ENCODE measurements at places on chromosomes 13 and 19.

DNA sequence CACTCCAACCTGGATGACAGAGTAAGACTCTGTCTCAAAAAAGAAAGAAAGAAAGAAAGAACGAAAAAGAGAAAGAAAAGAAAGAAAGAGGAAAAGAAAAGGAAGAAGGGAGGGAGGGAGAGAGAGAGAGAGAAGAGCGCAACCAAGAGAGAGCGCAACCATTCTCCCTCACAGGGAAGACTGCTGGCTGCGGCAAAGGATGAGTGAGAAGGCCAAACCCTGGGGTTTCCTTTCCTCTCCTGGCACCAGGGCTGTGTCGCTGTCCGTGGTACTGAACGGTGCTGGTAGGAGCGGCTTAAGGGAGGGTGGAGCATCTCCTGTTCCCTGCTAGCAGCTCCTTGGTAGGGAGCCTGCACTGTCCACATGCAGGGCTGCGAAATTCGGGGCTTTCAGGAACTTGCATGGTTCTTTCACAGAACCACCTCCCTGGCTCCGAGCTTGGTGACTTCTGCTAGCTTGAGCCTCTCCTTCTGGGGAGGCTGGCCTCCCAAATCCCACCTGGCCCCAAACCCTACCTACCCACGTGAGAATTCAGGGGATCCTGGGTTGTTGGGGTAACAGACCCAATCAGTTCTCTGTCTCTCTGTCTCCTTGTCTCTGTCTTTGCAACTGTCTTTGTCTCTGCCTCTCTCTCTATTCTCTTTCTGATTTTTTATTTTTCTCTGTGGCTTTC is 51.1 kb upstream of the ZNRF4 start:
- DNase-seq, result peak; percentile 12

- DNase-seq, result no peak
Observed at GRCh38 chr13:40755082-40755700, 15.8 kb downstream of the MRPS31 start.

GRCh38 chr13:75202981-75203380 is 279.0 kb downstream of the TBC1D4 start:
- no peak for DNase-seq

DNA sequence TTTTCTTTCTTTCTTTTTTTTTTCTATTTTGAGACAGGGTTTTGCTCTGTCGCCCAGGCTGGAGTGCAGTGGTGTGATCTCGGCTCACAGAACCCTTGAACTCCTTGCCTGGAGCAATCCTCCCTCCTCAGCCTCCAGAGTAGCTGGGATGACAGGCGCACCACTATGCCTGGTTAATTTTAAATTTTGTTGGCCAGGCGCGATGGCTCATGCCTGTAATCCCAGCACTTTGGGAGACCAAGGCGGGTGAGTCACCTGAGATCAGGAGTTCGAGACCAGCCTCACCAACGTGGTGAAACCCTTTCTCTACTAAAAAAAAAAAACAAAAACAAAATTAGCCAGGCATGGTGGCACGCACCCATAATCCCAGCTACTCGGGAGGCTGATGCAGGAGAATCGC is 8.7 kb upstream of the SBNO2 start:
- DNase-seq, result no peak

DNA sequence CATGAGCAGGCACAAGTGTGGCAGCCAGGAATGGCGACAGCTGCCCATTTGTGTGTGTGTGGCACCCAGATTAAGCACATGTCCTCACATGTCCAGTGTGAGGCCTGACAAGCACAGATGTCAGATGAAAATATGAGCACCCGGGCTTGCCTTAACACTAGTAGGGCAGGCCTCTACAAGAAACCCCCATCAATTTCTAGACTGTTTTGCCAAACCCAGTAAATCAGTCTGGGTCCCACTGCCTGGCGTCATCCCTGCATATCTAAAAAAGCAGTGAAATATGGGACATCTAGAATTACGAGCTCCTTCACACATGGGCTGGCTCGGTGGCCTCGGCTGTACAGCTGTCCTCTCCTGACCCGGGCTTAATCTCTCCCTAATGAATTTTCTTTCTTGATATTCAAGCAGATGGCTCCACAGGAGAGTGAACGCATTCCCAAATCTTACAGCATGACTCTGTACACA is 432.7 kb downstream of the FOXO1 start:
- no peak for DNase-seq

DNA sequence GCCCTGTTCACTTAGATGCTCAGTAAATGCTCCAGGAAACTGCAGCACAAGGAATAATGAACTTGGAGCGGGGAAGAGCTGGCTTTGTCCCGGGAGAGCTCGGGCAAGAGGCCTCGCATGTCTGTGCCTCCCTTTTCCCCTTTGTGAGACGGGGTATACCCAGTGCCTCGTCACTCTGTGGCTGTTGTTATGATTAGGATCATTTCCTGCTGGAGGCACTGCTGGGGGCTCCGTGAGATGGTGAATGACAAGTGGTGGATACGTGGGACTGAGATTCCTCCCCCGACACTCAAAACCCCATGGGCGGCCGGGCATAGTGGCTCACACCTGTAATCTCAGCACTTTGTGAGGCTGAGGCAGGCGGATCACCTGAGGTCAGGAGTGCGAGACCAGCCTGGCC is 1.1 kb upstream of the PLVAP start:
- DNase-seq, result no peak

DNA sequence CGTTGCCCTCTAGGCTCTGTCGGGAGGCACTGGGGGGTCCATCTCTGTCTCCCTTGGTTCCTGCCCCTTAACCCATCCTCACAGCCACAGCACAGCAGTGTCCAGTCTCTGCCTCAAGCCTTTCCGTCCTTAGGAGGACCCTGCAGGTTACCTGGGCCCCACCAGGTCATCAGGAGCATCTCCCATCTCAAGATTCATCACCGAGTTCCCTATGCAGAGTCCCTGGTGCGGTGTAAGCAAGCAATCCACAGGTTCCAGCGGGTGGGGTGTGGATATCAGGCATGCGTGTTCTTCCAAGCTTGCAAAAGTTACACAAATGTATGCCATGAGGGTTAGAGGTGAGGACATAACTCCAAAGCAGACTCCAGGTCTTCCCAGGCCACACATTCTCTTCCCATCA is 20.9 kb upstream of the GAS6 start:
- DNase-seq, result no peak

DNA sequence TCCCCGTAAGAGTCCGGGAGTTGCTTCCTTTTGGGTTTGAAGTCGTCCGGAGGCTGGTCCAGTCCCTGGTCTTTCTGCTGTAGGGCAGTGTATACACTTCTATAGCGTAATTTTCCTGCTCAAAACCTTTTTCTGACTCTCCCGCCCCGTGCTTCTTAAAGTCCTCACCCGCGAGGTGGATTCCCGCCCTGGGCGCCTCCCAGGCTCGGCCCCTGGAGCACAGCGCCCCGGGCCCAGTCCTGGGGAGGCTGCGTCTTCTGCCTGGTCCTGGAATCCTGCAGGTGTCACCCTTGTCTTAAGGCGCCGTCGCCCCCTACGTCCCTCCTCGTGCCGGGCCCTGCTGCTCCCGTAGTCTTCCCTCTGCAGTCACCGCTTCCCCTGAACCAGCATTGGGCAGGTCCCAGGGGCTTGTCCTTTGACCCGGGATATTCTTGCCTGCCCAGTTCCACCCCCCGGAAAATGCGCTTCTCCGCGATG is 34.4 kb upstream of the ZNF808 start:
- DNase-seq, result no peak

- DNase-seq, result no peak
Observed at GRCh38 chr13:110103026-110103425, 203.9 kb downstream of the COL4A1 start.

DNA sequence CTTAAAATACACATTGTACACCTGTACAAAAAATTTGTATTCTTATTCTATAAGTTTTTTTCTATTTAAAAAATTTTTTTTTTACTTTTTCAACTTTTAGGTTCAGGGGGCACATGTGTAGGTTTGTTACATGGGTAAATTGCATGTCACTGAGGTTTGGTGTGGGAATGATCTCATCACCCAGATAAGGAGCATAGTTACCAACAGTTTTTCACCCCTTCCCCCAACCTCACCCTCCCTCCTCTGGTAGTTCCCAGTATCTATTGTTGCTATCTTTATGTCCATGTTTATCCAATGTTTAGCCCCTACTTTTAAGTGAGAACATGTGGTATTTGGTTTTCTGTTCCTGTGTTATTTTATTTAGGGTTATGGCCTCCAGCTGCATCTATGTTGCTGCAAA is 89.9 kb downstream of the CDK8 start:
- no peak for DNase-seq

DNA sequence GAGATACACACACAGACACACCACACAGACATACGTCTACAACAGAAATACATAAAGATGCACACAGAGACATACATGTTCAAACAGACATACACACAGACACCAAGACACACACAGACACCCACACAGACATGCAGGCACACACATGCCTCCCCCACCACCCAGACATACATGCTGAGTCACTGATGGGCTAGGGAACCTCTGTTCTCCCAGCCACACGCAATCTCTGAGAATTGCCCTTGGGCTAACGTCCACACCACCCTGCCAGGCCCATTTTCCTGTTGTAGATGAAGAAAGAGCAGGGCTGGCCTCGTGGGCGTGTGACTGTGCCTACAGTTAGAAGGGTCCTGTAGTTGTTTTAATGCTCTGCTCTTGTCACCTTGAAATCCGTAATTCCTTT is 261.9 kb downstream of the KCNRG start:
- DNase-seq, result no peak

- DNase-seq, result no peak
Observed at GRCh38 chr13:111202745-111203144, 87.6 kb downstream of the ARHGEF7 start.

Measured in stimulated activated CD4-positive, alpha-beta T cell treated with anti-CD3 and anti-CD28 coated beads, Interleukin-2, amount 100 ng/mL, for 4 hours (primary cell).